ENCODE measurements at places on chromosomes 1 and 21.
A peak's percentile ranks its signal among the peaks of the same experiment; 100 is the strongest.

DNA sequence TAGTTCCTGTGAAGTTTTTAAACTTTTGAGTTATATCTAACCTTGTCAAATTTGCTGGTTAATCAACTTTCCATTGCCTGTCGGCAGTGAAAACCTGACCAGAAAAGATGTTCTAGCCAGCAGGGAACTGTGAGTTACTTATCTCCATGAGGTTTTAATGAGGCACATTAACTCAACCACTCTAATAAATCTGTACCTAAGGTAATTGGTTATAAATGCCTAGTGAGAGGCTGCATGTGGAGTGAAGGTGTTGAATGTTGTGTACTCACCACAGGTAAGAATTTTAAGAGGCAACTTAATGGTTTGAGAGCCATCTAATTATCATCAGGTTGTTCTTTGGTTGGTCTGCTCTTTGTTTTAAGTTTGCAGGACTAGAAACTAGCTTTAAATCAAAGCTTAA lies 138.4 kb upstream of the LHX8 start:
- DNase-seq = no peak

DNA sequence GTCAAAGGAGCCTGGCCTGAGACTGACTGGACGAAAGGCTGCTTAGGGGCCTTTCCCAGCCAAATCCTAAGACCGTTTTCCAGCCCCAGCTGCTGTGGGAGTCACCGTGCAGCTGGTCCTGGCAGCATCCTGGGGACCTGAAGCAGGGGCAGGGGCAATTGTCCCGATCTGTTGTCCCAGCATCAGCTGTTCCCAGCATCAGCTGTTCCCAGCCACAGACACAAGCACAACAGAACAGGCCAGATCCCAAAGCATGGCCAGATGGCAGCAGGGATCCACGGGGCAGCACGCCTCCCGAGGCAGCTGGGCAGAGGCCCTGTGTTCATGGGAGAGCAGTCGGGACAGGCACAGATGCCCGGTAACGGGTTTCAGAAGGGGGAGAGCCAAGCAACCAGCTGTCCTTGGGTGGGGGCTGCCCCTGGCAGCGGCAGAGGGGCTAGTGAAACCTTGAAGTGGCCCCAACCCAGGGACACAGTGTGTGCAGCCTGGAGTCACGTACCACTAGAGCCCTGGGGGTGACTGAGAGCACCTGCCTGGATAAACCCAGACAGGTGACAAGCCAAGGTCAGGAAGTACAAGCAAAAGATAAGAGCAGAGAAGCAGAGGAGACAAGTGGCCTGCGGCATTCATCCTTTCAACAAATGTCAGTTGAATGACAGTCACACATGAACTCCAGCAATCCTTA lies 13.3 kb downstream of the CELA2B start:
- DNase-seq = no peak

DNA sequence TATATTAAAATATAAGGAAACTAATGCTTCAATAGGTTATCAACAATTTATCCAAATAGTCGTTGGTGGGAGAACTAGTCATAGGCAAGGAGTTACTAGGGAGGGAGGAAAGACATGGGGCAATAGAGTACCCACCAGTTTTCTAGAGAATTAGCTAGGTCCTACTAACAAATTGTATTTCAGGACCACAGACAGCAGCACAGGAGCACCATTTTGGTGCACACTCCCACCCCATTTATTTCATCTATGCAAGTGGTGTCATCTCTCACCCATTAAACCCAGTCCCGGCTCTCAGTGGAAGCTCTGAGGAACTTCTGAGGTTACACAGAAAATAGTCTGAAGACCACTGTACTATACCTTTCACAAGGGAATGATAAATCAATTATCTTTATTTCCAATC lies 89.0 kb upstream of the BCAR3 start:
- no peak for DNase-seq

DNA sequence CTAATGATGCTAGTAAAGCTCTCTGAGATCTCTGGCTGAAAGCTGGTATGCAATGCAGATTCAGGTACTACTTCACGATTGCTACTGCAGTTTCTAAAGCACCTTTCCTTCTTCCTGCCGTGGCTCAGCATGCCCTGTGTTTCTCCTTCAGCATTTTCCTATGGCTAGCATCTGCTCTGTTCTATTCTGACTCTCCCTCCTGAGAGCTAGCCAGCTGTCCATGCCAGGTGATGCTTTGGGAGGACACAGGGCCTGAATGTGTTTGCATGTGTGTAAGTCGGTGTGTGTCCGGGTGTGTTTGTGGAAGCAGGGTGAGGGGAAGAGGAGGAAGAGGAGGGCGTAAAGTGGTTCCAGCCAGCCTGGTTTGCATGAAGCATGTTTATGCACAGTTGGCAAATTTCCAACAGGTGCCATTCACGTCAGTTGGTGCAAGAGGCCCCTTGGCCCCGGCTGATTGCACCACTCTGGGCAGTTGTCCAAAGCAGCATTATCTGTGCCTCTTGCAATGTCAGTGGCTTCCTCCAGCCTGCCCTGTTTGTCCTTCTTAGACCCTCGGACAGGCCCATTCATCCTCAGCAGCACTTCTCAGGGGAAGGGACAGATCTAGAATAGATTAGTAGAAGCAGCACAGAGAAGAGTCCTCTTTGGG lies 433.3 kb downstream of the DISC1 start:
- DNase-seq = no peak

- DNase-seq = no peak
These were observed 388.6 kb downstream of the RWDD3 start for GRCh38 chr1:95622609-95623008.

- DNase-seq = no peak
These were observed 11.1 kb downstream of the CYP2J2 start for GRCh38 chr1:59915516-59915915.

GRCh38 chr1:116127123-116127847 lies 16.1 kb downstream of the MAB21L3 start:
- no peak for DNase-seq

DNA sequence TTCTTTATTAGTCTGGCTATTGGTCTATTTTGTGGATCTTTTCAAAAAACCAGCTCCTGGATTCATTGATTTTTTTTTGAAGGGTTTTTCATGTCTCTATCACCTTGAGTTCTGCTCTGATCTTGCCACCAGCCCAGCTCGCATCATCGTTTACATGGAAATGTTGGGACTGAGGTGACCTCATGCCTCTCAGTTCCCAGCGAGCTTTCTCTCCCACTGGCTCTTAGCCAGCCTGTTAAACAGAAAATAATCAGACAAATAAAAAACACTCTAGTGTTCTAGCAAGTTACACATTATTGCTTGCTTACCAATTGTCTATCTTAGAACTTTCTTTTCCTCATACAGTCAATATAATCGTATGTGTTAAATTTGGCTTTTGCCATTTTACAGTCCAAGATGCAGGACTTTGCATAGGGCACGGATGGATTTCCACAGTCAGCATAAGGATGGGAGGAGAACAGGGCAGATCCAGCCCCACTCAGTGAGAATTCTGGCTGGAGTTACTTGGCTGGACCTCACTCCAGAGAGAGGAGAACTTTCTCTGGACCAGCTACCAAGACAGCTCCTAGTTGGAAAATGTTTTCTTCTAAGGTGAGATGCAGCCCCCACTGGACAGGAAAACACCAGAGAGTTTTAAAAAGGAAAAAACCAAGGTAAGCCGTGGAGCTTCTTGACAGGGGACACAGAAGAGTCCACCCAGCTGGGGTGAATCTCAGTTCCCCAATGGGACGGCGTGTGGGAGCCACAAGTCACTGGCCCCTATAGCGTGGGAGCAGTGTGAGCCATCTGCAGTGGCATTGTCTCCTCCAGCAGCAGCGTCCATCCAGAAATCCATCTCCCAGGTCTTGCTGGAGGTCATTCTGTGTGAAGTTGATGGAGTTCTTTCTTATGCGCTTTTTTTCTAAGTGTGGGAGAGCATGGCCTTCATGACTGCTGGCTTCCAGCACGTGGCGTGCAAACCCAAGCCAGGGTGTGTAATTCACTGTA lies 17.6 kb downstream of the PGBD2 start:
- no peak for DNase-seq

- DNase-seq = peak; percentile 82
These were observed 833 bp upstream of the RCOR3 start for GRCh38 chr1:211258310-211258755.

DNA sequence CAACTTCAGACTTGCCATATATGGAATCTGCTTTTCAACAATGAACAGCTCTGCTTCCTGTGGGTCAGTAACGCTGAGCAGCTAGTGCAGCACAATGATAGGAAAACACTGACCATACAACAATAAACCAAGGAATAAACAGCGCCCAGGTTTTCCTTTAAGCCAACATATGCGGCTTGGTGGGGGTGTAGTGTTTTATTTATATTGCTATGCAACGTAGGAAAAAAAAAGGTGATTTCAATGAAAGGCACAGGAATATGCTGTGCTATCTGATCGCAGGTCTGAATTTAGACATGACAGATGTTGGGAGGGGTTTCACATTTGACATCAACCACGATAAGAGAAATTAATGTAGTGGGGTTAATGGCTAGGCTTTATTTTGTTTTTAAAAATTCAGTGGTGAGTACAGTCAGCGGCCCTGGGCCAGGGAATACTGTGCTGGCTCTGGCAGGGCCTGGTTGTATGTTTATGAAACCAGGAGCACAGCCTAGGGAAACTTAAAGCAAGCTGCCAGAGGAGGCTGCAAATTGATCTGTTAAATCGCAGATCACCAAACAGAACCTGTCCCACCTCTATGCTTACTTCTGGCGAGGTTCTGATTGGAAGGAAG lies 4.3 kb downstream of the TSPAN2 start:
- DNase-seq = no peak

DNA sequence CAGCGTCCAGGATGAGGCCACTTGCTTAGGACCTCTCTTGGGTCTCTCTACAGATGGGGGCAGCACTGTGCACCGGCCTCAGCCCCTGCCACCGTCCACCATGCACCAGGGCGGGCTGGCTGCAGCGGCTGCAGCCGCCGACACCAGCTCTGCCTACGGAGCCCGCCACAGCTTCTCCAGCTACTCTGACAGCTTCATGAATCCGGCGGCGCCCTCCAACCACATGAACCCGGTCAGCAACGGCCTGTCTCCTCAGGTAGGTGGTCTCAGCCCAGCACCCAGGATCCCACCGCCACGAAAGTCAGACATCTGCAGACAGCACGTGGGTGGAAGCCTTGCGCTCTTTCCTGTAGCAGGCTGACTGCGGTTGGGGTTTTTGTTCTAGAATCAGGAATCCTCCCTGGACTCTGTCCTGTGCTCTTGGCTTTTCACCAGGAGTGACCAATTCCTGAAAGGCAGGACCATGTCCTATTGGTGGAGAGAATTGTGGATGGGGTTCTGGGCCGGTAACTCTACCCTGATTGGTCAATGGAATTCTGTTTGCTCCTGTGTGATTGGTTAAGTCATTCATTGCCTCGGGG lies 72.5 kb downstream of the PAX7 start:
- DNase-seq = no peak

DNA sequence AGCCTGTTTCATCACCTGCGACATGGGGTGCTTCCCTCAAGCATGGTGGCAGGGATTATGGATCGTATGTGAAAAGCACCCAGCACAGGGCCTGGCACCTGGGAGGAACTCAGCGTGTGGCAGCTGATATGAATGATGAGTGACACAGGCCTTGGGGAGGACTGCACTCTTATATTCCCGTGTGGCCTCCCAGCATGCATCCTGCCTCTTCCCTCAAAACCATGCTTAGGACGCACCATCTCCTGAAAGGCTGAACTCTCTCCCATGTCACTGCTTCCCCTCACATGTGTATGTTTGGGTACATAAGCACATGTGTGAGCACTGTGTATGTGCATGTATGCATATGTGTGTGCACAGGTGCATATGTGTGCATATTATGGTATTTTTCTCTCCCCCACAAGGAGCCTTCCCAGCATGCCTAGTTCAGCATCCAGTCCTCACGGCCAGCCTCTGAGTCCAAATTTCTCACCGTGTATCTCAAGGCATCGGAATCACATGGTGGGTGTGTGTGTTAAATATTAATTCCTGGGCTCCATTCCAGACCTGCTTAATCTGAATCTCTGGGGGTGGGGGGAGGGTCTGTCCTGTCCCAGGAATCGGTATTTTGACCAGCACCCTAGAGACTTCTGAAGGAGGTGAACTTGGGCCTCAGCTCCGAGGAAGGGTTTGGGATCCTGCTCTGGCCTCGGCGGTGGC lies 12.8 kb downstream of the MYOM3 start:
- DNase-seq = no peak

Data from fibroblast of skin of abdomen (primary cell).